Cerebellar cortex (tissue), 1 donor: ENCODE measurements at places on chromosomes 4 and X.
A peak's percentile ranks its signal among the peaks of the same experiment; 100 is the strongest.

- DNase-seq: no peak
These were observed 15.8 kb downstream of the SORBS2 start for GRCh38 chr4:185796176-185796575.

DNA sequence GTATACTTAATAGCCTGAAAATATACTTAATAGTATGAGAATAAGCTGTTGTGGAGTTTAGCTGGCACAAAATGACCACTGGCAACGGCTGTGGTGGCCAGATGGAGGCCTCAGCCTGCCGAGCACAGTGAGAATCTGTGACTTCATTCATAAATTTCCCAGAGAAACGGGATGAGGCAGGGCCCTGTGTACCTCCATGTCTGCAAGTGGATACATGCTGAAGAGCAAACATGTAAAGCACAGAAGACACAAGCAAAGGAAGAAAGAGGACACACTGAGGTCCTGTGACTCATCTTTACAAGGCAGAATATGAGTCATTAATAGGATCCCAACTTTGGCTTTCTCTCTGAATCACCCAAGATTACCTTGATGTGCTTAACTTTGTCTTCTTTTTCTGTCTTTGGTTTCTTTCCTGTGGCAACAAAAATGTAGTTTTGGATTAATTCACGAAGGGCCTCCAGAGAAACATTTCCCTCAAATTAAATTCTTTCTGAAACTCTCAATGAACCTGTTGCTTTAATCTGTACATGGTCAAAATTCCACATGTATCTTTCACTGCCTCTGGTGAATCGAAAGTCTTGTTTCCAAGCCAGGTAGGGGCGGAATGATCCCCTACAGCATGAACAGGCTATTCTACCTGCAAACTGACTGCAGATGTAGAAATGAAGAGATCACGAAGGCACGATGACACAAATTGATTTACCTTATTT, 56.4 kb downstream of the IRF2 start:
- DNase-seq: peak; percentile 81

DNA sequence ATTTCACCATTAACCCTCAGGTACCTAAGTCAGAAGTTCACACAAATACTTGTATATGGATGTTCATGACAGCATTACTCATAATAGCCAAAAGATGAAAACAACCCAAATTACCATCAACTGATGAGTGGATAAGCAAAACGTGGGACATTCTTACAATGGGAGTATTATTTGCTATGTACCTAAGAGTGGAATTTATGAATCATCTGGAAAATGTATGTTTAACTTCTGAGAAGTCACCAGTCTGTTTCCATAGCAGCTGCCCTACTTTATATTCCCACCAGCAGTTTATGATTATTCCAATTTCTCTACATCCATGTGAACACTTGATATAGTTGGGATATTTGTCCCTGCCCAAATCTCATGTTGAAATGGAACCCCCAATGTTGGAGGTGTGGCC, 1478.9 kb downstream of the PCDH19 start:
- no peak for DNase-seq

DNA sequence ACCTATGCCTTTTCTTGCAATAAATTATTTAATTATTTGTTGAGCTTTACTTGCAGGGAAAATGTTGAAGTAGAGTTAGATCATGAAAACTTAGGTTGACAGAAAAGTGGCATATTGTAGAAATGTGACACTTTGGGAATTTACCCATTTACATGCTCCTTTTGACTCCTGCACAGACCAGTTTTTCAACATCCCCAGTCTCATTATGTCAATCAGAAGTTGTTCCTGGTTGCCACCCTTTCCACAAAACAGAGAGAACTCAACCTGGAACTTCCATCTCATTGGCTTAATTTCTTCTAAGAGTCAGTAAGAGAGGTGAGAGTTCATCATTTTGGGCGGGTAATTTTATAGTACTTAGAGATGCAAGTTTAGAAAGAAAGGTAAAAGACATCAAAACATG, 284.6 kb upstream of the ANKRD50 start:
- DNase-seq: no peak

- no peak for DNase-seq
These were observed 35.6 kb downstream of the ARSJ start for GRCh38 chr4:113943863-113944262.

- no peak for DNase-seq
These were observed 69.3 kb downstream of the GPAT3 start for GRCh38 chr4:83605210-83605609.

DNA sequence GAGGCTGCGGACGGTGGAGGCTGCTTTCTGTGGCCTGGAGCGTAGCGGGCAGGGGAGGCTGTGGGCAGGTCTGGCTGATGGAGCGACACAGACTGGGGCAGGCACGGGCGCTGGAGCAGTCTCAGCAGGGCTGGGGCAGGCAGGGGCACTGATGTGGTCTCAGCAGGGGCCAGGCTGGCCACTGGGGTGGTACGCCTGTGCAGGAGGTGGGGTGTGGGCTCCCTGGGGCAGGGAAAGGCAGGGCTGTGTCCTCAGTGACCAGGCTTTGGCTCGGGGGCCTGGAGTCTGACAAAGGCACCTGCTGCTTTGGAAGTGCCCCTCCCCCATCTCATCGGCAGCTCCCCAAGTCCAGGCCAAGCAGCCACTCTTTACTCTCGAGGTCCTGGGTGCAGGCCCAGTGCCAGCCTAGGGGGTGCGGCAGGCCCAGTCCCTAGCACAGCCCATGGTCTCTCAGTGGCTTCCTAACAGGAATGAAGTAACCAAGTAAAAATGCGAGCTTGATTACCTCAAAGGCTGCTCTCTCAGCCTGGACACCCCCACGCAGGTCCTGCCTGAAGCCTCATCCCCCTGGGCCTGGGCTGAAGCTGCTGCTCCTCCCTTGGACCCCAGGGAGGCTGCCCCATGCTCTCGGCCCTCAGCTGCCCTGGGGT, 55.5 kb downstream of the ADRA2C start:
- no peak for DNase-seq

DNA sequence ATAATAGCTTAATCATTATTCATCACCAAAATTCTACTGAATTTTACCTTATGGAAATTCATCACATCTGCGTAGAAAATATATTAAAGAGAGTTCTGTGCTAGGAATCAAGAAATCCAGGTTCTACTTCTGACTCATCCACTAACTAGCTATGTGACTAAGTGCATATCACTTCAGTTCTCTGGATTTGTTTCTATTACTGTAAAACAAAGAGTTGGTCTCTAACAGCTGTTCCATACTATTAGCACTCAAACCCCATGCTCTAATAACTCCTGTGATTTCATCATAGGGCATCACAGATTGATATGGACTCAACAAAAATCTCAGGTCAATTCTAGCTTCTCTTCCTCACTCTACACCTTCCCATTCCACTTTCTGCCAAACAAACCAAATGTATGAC, 572.0 kb downstream of the INPP4B start:
- no peak for DNase-seq

DNA sequence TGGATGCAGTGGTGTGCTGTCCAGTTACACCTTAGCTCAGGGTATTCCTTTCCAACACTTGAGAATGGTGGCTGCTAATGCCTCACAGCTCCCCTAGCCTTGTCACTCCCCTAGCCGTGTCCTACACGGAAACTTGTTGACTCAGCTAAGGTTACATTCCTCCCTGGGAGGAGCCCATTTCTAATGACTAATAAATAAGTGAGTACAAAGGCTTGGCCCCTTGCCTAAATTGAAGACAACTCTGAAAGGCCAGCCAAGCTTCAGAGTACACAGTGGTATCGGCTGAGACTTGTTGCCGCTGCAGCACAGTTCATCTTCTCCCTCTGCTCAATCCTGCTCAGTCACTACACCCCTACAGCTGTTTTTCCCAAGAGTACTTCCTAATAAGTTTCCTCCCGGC, 21.2 kb upstream of the SLC25A31 start:
- no peak for DNase-seq

DNA sequence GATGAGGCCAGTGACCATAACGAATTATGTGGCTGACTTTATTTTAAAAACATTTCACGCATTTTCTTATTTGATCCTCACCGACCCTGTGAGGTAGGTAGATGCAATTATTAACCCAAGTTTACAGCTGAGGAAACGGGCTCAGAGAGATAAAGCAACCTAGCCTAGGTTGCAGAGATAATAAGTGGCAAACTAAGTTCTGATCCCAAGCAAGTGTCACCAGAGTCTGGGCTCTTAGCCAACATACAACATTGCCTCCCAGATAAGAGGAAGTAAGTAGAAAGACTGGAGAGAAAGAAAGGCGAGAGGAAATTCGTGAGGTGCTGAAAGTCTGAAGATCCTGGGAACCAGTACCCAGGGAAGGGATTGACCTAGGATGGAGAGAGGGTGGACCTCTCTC, 77.4 kb upstream of the GPR50 start:
- DNase-seq: no peak

GRCh38 chr4:11729548-11729947, 300.9 kb upstream of the HS3ST1 start:
- DNase-seq: no peak

GRCh38 chr4:2485956-2486355, 17.1 kb downstream of the RNF4 start:
- DNase-seq: no peak

DNA sequence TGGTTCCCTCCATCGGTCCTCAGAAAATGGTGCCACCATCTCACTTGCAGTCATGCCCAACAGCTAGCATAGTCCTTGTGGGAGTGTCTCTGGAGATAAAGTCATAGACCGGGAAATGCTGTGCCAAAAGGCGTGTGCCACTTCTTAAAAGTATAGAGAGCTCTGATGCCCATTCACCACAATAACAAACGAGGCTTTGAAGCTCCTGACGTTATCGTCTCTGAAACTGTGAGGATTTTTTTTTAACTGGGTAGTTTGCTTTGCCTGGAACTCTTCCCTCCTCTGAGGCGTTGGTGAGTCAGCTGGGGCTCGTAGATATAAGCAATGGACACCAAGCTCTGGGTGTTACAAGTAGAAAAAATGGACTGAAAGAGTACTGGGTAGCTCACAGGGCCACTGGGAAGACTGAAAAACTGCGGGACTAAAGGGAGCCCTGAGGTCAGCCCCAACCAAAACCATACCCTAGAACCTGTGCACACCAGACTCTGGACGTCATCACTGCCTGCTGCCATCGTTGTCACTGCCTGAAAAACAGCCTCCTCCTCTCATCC, 89.4 kb upstream of the TRIM2 start:
- no peak for DNase-seq

- DNase-seq: no peak
These were observed 58.5 kb downstream of the ACOX3 start for GRCh38 chr4:8381814-8382581.

GRCh38 chr4:79584352-79584751, 176.3 kb upstream of the GK2 start:
- no peak for DNase-seq

DNA sequence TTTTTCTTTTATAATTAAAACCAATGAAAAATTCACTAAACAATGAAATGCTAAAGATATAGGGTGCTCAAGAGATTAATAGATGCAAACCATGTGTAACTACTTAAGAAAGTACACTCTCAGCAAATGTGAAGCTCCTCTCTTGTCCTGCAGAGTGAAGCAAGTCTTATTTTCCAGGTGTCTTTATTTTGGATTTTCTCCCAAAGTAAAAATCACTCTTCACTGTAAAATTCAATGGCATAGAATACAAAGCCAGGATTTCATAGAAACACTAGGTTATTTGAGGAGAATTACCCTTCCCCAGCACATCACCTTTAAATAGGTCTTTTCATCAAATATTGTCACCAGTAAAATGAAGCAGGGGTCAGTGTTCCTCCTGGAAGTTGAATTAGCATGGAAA, 57.0 kb upstream of the GIMD1 start:
- no peak for DNase-seq

DNA sequence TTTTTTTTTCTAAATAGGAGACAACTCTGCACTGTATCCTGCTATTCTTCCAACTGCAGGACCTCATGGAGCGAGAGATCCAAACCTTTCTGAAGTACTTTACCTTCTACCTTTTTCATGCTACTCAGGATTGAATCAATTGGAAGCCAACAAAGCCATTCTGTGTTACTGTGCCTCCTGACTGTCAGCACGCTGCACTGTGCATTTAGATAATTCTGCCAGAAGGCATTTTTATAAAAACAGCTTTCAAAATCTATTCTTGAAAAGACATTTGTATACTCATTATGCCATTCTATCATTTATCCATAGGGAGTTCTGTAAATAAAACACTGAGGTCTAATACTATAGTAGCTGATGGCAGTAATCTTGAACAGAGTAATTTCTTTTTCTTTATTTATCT, 142.8 kb downstream of the SLIT2 start:
- DNase-seq: no peak

- DNase-seq: no peak
These were observed 6.0 kb downstream of the DGKQ start for GRCh38 chr4:967113-968104.

- peak; percentile 4 for DNase-seq
These were observed 404.0 kb upstream of the F9 start for GRCh38 chrX:139126493-139126892.

DNA sequence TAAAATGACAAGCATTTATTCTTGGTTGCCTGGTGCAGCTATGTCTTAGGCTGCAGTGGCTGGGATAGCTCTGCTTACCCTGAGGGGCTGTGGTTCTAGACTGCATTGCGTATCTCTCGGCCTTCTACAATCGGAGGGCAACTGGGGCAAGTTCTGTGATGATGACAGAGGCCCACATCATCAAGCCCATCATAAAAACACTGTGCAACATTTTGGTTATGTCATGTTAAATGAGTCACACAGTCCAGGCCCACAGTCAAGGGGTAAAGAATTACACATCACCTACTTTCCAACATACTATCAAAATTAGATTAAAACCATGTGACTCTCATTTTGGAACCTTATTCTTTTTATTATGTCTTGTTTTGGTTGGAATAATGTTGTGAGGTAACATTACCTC, 120.2 kb upstream of the GUCY1A1 start:
- DNase-seq: no peak

DNA sequence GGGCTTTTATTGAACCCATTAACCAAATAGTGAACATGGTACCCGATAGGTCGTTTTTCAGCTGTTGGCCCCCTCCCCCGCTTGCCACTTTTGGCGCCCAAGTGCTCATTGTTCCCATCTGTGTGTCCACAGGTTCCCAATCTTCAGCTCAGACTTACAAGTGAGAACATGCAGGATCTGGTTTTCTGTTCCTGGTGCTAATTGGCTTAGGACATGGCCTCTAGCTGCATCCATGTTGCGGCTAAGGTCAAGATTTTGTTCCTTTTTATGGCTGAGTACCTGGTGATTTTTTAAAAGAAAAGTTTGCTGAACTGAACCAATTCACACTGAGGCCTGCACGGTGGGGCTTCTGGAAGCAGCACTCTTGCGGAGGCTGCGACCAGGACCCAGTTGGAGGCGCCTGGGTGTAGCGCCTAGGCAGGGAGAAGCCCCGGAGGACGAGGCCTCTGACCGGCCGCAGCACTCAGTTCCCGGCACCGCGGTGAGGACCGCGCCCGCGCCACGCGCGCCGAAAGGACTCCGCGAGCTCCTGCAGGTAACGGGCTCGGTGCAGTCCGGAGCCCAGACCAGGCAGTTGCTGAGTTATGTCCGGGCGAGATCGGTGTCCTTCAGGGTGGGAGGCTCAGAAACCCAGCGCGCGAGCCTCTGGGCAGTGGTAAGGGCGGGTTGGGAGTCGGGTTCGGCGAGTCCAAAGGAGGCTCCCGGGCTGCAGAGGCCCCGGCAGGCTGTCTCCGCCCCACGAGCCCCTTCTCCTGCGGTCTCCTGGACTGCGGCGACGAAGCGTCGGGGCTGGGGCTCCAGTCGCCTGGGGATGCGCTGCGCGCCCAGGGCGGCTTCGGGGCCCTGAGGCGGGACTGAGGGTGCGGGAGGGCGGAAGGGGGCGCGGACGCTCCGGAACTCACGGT, 15.8 kb upstream of the SLC25A4 start:
- peak; percentile 41 for DNase-seq

GRCh38 chrX:48883729-48884128, 13.8 kb downstream of the TIMM17B start:
- DNase-seq: peak; percentile 6
